ENCODE measurements at places on chromosomes 6 and 20. TPM values are rescaled to one million over a fixed set of nuclear protein-coding genes. Genes with fewer than 3 reads are reported as not detected.

SULF2 gene
- 22.9 TPM for total RNA-seq

DNA sequence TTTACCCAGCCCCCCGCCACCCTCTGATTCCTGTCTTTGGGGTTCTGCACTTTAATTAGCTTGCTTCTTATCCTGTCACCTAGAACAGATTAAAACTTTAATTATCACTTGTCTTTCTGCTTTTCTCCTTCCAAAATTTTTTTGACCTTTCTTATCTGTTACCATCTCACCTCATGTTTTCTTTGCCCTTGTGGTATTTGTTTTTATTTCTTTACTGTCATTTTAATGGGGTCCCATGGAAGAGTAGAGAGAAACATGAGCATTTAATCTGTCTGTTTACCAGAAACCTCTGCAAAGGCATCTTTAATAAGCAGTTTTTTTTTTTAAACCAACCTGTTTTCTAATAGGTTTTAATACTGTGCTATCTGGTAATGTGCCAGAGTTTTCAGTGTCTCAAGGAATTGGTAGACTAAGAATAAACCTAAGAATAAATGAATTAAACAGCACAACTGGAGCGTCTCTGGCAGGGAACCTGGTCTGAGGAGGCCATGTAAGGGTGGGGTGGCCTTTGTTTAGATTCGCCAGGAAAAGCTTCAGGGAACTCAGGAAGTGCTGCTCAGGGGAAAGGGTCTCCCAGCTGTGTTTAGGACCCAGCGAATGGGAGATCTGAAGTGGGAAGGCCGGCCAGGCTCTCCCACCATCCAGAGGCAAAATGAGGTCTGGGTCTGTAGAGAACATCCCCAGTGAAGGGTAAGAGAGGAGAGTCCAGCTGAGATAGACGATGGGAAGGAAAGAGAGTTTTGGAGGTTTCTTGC is 69.8 kb downstream of the ARID1B start:
- DNase-seq, result no peak

PAX1 gene
- total RNA-seq, result not detected

DSP gene
- 9.4 TPM for total RNA-seq

GRCh38 chr20:38520261-38520660 is 47.6 kb downstream of the RALGAPB start:
- DNase-seq, result no peak

NHLRC1 gene
- total RNA-seq, result 0.93 TPM

GRCh38 chr6:35302604-35303241 is 5.1 kb downstream of the DEF6 start:
- no peak for DNase-seq

GRCh38 chr6:163494279-163494727 is 79.8 kb downstream of the QKI start:
- no peak for DNase-seq

GRCh38 chr6:100118301-100118700 is 124.3 kb upstream of the MCHR2 start:
- no peak for DNase-seq

ZNF165 gene
- 0.91 TPM for total RNA-seq

PPP1R16B gene
- 0.57 TPM for total RNA-seq

ULBP1 gene
- total RNA-seq, result 2.3 TPM
